ENCODE measurements at places on chromosomes 4 and X.
A peak's percentile ranks its signal among the peaks of the same experiment; 100 is the strongest.

DNA sequence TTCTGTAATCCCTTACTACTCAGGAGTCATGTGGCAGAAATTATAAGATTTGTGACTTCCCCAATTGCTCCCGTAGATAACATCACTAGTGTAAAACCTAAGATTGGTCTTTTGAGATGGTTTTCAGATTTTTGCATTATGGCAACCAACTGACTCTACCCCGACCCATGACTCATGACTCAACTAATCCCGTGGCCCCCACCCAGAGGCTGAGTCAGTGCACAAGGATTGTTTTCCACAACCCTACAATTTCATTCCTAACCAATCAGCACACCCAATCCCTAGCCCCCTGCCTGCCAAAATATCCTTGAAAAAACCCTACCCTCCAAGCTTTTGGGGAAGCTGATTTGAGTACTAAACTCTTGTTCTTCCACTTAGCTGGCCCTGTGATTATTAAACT is 109.4 kb upstream of the FAM9C start:
- peak; percentile 67 for DNase-seq

DNA sequence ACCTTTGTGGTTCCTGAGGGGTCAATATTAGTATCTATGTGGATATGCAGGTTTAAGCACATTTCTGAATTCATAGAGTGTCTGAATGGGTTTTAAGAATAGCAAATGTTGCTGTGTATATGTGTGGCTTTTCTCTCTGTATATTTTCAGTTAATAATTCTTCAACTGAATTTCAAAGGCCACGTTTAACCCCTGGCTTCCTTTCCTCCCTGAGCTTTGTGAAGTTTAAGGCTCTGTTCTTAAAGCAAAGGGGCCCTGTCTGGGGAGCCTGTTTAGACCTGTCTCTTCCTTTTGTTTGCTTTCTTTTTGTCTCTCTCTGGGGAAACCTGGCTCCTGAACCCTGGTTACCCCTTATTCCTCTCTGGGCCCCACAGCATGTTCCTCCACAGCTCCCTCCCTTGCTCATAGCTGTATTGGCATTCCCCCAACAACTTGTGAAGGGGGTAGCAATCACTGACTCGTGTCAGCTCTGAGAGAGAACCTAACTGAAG is 139.1 kb downstream of the COL4A6 start:
- no peak for DNase-seq

GRCh38 chr4:89069481-89069880 is 12.5 kb upstream of the FAM13A start:
- DNase-seq, result no peak

- DNase-seq, result no peak
These were observed 125.8 kb upstream of the STX18 start for GRCh38 chr4:4667622-4668081.

GRCh38 chrX:107849747-107850421 is 24.2 kb downstream of the MID2 start:
- no peak for DNase-seq

DNA sequence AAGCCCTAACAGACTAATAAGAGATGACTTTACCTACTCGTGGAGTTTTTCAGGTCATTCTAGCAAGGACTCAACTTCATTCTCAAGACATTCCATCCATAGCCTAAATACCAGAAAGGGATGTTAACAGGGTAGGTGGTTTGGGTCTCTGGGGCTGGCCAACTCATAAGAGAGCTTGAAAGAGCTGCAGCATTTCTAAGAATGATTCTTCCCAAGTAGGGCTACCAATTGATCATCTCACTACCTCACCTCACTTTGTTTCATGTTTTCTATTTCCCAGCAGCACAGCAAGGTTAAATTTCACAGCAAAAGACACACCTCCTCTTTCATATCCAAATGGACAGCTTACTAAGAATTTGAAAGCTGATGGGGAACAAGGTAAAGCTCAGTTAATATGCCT is 614.8 kb upstream of the DIPK2B start:
- no peak for DNase-seq

DNA sequence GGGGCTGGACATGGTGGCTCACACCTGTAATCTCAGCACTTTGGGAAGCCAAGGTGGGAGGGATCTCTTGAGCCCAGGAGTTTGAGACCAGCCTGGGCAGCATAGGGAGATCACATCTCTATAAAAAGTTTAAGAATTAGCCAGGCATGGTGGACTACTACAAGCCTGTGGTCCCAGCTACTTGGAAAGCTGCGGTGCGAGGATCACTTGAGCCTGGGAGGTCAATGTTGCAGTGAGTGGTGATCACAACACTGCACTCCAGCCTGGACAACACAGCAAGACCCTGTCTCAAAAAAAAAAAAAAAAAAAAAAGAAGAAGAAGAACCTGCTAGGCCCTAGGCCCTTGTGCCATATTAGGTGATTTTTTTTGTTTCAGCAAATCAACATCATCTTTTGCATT is 12.2 kb downstream of the SRD5A3 start:
- DNase-seq, result no peak

DNA sequence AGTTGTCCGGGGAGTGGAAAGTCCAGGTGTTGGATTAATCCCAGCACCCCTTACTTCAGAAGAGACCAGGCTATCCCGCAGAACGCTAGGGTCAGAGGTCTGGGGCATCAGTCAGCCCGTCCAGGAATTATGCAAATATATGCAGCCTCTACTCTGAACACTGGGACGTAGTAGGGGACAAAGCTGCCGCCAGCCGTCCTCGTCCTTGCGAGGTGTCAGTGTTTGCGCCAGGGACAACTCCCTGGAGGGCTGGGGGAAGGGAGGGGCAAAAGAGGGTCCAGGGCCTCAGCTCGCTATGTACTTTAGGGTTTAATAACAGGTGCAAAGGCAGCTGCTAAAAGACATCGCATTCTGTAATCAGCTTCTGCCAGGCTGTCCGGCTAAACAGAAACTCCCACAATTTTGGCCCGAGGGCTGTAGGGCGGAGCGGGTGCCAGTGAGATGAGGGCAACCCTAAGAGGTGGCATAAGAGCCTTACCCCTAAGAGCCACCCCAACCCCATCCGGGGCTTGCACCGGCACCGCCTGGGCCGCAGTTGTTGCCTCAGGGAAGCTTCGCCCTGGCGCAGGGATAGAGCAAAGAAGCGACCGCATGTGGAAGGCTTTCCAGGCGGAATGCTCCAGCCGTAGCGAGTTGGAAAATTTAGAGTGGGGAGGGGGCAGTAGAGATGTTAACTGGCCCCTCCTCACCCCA is 8.4 kb downstream of the HAND2 start:
- no peak for DNase-seq

DNA sequence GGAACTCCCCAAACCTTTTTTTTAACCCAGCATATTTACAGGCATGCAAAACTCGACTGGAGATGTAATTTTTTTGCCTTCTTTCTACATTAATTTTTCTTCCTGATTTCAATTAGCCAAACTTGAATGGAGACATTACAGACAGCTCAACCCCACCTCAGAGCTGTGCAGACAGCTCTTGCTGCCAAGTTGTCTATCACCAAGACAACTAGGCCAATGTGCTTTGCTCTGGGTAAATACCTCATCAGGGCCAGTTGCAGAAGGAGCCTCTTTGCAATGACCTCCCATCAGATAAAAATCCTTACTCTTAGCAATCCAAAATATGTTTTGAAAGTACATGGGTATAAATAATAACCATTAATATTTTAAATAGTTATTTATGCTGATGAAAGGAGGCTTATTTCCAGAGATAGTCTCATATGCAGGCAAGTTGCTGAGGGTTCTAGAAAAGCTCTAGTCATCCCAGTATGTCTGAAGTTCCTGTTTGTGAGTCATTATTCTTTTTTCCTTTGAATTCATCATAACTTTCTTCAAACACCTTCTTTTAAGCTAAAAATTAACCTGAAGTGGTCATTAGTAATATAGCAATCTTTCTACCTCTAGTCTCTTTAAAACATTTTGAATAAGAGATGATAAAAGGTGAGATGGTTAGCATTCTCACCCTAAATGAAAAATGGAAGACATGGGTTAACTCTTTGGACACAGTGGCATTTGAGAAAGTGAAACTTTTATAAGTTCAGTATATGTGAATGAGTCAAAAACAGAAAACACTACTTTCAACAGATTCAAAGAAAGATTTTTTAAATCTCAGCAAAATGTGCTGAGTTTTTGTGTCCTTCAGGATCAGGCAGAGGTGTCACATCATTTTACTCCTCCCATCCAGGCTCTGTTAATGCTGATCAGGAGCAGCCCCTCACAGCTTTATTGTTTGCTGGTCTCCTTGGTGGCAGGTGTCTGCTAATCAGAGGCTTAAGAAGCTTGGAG is 475.5 kb upstream of the FGF16 start:
- no peak for DNase-seq

GRCh38 chrX:46739736-46740135 is 19.2 kb downstream of the SLC9A7 start:
- no peak for DNase-seq

- DNase-seq, result no peak
These were observed 753.6 kb downstream of the RAPGEF2 start for GRCh38 chr4:159856451-159856850.

DNA sequence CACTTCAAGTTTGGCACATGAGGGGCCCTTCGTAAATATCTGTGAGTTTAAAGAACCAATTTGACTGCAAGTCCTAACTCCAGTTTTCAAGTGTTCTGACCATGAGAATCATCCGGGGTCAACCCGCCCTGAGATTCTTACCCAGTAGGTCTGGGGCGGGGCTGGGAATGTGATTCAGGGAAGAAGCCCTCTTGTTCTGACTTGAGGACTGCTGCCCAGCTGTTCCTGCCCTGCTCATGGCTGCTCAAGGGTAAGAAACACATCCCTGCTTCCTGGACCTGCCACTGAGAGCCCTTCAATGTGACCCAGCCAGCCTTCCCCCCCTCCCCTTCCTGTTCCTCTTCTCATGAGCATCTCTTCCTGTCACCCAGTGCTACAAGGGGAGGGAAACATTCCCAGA is 92.7 kb upstream of the PGRMC2 start:
- no peak for DNase-seq

DNA sequence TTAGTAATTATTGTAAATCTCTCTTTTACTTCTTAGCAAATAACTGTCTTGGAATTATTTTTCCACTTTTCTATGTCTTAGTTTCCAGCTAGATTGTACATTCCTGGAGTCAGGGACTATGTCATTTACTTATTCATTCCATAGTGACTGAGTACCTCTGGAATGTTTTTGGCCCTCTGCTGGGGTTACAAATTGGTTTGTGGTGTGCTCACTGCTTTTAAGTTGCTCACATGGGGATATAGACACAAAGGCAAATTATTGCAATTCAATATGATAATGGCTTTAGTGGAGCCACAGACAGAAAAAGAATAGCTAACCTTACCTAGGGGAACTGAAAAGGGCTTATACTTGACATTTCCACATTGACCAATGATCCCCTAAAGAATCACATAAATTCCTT is 63.7 kb upstream of the PDGFRA start:
- peak; percentile 93 for DNase-seq

- DNase-seq, result peak; percentile 87
These were observed 41.5 kb upstream of the FAT1 start for GRCh38 chr4:186765138-186765537.

GRCh38 chrX:50798783-50799182 is 15.2 kb downstream of the SHROOM4 start:
- no peak for DNase-seq

DNA sequence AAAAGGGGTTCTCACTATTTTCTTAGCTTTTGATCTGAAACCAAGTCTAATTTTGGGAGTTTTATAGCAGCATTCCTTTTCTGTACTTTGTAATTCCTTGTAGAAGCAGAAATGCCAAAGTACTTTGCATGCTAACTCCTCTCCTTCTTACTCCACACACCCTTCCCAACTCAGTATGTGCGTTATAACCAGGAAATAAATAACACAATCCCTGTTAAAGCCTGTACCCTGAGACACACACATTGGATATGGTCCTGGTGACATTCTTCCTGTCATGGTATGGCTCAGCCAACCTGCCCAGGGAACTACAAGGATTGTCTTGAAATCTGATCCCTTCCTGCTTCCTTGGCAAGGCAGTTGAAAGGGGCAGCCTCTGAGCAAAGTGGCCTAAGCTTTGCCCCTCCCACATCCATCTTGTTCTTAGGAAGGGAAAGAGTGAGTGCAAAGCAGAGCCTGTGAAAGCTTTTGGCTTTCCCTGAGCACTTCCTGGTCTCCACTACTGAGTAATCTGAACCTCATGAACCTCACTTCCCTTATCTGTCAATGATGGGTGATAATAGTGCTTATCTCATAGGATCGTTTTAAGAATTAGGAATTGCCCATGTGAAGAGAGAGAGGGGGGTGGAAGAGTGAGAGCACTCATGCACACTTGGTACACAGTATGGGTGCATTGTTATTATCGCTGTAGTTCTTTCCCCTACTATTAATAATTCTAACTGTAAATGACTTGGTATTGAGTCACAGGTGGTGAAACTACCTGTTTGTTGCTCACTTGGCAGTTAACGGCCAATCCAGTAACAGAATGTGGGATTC is 109.3 kb downstream of the AFF2 start:
- no peak for DNase-seq

DNA sequence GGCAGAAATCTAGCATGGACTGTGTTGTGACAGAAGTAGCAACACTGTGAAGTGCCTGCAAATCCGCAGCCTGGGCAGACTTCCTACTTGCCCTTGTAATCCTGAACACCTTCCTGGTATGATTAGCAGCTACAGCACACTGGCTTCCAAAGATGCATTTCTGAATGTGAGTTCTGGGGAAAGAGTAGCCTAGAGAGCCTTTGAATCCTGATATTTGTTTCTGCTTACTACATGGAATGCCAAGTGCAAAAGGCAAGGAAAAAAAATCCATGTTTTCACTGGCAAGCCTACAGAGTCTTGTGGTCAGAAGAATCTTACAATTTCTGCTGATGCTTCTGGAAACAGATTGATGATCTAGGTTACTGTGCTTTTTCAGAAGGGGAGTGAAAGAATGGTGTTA is 223.7 kb downstream of the COL25A1 start:
- DNase-seq, result peak; percentile 61

GRCh38 chr4:54585321-54586000 is 72.3 kb upstream of the KIT start:
- no peak for DNase-seq

DNA sequence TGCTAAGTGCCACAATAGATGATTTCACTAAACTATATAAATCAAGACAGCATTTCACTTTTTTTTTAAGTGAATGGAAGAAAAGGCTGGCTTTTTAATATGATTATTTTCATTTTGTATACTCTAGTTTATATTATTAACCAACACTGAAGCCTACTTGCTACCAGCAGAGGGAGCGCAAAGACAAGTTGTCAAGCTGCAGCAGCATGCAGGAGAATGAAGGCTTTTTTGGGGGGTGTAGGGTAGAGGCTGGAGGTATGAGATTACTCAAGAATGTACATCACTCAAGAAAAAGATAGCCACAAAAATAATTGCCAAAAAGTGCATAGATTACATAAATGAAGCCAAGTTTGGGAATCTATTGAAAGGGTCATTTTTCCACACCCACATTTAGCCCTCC is 519.5 kb downstream of the FGF13 start:
- DNase-seq, result no peak

Data from MG63 (cell line).